ENCODE measurements at places on chromosomes 2 and 18.
A peak's percentile ranks its signal among the peaks of the same experiment; 100 is the strongest.

GRCh38 chr2:10309286-10309685 lies 6.6 kb downstream of the HPCAL1 start:
- no peak for DNase-seq

DNA sequence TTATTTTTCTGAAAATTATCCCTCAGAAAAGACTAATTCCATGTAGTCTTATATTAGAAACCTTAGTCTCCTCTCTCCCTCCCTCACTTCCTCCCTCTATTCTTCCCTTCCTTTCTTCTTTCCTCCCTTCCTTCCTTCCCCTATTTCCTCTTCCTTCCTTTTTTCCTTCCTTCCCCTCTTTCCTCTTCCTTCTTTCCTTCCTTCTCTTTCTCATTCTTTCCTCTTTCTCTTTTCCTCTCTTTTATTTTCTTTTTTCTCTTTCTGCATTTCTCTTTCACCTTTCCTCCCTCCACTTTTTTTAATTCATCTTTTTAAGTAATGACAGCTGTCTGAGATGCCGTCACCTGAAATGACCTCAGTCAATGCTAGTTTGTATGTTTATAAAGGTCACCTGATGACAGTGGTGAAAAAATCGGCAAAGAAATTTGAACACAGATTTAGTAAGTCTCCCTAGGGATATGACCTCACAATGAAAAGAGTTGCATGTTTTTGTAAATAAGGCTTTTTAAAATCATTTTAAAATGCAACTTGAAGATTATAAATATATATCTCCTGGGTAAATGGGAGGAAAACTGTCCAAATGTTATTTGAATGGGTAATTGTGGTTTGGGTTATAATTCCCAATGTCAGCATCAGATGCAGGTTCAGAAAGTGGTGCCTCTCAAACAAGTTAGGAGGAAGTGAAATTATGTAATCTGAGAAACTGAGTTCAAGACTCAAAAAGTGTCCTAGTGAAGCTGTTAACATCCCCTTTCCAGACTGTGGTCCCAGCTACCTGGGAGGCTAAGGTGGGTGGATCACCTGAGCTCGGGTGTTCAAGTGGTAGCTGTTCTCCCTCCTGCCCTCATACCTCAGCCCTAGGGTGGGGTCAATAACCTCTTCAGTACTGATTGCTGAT lies 90.3 kb upstream of the ST3GAL5 start:
- no peak for DNase-seq

GRCh38 chr2:31660165-31660564 lies 79.4 kb upstream of the SRD5A2 start:
- DNase-seq: no peak

- no peak for DNase-seq
These were observed 6.5 kb downstream of the KCNJ3 start for GRCh38 chr2:154704991-154705390.

- no peak for DNase-seq
These were observed 15.7 kb downstream of the STK39 start for GRCh38 chr2:168231609-168232241.

- no peak for DNase-seq
These were observed 12.9 kb upstream of the GLI2 start for GRCh38 chr2:120722568-120723421.

- DNase-seq: no peak
These were observed 34.9 kb downstream of the GPD2 start for GRCh38 chr2:156470975-156471583.

DNA sequence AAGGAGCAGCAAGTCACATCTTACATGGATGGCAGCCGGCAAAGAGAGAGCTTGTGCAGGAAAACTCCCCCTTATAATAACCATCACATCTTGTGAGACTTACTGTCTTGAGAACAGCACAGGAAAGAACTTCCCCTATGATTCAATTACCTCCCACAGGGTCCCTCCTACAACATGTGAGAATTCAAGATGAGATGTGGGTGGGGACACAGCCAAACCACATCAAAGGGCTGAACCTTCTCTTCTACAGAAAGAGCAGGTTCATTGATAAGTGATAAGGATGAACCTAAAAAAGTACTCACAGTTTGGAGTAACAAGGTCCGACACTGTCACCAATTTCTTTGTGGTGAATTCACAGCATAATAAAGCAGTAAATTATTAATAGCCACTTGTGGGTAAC lies 422.2 kb upstream of the FSIP2 start:
- DNase-seq: no peak

GRCh38 chr2:85393836-85394235 lies 16.3 kb downstream of the CAPG start:
- no peak for DNase-seq

- no peak for DNase-seq
These were observed 287.0 kb upstream of the CCDC68 start for GRCh38 chr18:55246278-55246677.

GRCh38 chr2:34995196-34995595 lies 1360.4 kb upstream of the CRIM1 start:
- DNase-seq: no peak

GRCh38 chr2:94980406-94980805 lies 45.1 kb upstream of the MAL start:
- no peak for DNase-seq

- no peak for DNase-seq
These were observed 112.4 kb downstream of the SPP2 start for GRCh38 chr2:234162861-234163260.

- no peak for DNase-seq
These were observed 152.9 kb upstream of the PGAP1 start for GRCh38 chr2:197079414-197079813.

DNA sequence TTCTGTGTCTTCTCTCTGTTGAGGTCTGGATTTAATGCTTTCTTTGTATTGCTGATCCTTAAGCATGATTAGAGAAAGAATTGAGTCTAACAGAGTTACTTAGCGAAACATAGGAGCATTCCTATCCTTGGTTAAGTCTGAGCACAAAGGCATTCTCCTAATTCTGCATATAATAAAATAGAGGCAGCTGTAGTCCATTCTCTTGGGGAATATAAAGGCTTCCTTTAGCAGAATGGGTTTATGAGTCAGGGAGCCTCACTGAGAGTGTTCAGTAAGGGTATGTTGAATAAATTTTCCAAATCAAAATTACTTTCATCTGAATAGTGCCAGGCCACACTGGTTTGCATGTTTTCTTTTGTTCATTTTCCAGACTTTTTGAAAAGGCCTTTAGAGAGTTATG lies 101.5 kb downstream of the GALNT1 start:
- DNase-seq: no peak

- DNase-seq: no peak
These were observed 30.0 kb downstream of the PMAIP1 start for GRCh38 chr18:59929621-59930295.

- DNase-seq: no peak
These were observed 886.5 kb downstream of the CNTNAP5 start for GRCh38 chr2:124911560-124911959.

- no peak for DNase-seq
These were observed 170.1 kb downstream of the PARD3B start for GRCh38 chr2:204715361-204715760.

- DNase-seq: no peak
These were observed 46.0 kb downstream of the ZNF516 start for GRCh38 chr18:76449111-76449453.

GRCh38 chr2:138213084-138213483 lies 248.8 kb downstream of the HNMT start:
- DNase-seq: no peak

- DNase-seq: no peak
These were observed 194.5 kb upstream of the LRRTM1 start for GRCh38 chr2:80499095-80499494.

DNA sequence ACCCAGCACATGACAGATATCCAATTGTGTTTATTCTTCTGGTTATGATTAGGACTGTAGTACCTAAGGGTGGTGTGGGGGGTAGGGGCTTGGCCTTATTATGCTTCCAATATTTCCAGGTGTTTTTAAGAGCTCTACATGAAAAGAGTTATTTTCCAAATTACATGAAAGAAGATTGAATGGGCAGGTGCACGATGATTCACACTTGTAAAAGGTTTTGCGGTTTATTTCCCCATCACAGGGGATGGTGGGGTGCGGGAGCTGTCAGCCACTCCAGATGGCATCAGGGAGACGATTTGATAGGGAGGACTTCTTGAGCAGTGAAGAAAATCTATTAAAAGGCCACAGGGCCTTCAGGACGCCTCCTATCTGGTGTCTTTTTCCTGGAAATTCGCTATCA lies 15.1 kb upstream of the CCBE1 start:
- no peak for DNase-seq

GRCh38 chr2:172288603-172289002 lies 138.8 kb upstream of the ITGA6 start:
- peak; percentile 26 for DNase-seq

GRCh38 chr2:70553334-70553583 lies 367 bp downstream of the TGFA start:
- no peak for DNase-seq

DNA sequence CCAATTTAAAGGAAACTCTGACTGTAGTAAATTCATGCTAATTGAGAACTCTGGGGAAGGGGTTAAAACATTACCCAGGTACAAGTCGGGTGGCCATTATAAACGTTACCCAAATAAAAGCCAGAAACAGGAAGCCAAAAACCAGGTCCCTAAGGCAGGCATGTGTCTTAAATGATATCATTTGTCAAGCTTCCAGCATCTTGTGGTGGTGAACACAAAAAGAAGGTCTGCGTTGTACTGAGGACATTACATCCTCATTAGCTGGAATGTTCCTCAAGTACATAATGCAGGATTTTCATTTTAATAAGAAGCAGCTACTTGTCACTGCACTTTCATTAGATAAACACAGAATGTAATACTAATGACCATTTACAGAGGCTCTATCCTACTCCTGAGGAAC lies 10.9 kb downstream of the PTGR3 start:
- DNase-seq: no peak

DNA sequence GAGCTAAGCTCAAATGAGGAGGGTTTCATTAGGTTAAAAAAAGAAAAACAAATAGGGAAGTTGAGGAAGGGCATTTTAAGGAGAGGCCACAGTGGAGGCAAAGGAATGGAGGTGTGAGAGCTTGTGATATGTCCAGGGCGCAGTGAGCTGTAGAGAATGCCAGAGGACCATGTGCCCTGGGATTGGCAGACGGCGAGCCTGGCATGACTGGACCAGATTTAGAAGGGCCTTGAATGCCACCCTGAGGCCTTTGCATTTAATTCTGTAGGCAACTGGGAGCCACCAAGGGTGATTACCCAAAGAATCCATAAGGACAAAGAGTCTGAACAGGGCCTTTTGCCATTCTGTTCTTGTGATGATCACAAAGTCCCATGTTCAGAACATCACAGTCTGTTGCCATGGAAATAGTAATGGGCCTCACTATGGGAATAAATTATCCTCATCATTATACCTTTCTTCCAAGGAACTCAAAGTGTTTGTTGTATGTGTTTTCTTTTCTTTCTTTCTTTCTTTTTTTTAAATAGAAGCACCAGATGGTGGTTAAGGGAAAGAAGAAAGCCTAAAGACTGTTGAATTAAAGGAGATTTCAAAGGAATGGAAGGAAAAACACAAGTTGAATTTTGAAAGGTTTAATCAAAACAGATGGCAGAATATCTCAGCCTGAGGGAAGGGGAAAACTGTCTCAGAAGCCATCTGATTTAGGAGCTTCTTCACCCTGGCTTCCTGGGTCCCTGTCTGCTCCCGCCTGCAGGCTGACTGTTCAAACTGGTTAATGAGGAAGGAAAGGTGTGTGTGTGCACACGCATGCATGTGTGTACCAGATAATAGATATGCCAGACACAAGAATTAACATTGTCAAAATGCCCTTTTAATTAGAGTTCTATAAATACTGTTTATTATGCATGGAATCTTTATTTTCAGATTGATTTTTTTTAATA lies 31.6 kb upstream of the NCOA1 start:
- DNase-seq: no peak

GRCh38 chr2:29343830-29344229 lies 228.6 kb downstream of the CLIP4 start:
- DNase-seq: no peak

GRCh38 chr18:45688833-45689232 lies 35.1 kb upstream of the SLC14A1 start:
- DNase-seq: peak; percentile 48

- DNase-seq: no peak
These were observed 20.2 kb upstream of the PAX3 start for GRCh38 chr2:222318712-222319585.

DNA sequence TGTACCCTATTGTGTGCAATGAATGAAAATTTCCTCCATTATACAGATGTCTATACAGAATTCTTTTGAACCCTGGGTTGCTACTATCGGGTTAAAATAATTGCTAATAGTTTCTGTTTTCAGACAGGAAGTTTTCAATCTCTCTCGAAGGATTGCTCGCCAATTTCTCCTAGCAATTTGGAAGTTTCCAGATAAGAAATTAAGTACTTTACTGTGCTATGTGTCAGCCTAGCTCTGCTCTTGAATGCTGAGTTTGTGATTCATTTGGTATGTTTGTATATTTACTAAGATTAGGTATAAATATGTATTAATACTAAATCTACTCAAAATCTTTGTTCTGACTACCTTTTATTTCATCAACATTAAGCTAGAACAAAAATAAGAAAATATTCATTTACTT lies 74.6 kb upstream of the ARL5A start:
- no peak for DNase-seq

DNA sequence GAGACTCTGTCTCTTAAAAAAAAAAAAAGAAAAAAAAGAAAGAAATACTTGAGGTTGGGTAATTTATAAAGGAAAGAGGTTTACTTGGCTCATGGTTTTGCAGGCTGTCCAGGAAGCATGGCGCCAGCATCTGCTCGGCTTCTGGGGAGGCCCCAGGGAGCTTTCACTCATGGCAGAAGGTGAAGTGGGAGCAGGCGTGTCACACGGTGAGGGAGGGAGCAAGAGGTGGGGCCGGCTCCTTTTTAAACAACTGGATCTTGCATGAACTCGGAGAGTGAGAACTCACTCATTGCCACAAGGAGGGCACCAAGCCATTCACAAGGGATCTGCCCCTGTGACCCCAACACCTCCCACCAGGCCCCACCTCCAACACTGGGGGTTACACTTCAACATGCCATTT lies 30.6 kb downstream of the CYP26B1 start:
- DNase-seq: no peak

GRCh38 chr18:8673256-8674209 lies 31.8 kb upstream of the MTCL1 start:
- DNase-seq: no peak

- DNase-seq: no peak
These were observed 12.1 kb downstream of the PXDN start for GRCh38 chr2:1731963-1732768.

DNA sequence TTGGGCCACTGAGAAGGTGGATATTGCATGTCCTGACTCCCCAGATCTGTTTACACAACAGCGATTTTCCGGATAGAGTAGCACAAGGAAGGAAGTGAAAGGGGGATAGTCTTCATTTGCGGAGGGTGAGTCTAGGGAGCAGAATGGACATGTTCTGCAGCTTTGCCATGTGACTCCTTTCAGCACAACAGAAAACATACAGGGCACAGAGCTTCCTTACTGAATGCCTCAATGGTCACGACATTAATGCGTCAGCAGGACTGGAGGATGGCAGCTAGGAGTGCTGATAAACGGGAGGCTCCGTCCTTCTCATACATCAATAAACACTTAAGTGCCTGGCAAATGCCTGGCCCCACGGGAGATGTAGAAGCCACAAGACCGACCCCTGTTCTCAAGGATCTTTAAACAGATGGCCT lies 163.0 kb downstream of the FAM210A start:
- no peak for DNase-seq

All from activated CD4-positive, alpha-beta T cell treated with anti-CD3 and anti-CD28 coated beads for 1 hour (primary cell).